ENCODE measurements at places on chromosomes 13 and 19.

GRCh38 chr19:49920624-49921363, 8.2 kb upstream of the ATF5 start:
- DNase-seq: no peak

DNA sequence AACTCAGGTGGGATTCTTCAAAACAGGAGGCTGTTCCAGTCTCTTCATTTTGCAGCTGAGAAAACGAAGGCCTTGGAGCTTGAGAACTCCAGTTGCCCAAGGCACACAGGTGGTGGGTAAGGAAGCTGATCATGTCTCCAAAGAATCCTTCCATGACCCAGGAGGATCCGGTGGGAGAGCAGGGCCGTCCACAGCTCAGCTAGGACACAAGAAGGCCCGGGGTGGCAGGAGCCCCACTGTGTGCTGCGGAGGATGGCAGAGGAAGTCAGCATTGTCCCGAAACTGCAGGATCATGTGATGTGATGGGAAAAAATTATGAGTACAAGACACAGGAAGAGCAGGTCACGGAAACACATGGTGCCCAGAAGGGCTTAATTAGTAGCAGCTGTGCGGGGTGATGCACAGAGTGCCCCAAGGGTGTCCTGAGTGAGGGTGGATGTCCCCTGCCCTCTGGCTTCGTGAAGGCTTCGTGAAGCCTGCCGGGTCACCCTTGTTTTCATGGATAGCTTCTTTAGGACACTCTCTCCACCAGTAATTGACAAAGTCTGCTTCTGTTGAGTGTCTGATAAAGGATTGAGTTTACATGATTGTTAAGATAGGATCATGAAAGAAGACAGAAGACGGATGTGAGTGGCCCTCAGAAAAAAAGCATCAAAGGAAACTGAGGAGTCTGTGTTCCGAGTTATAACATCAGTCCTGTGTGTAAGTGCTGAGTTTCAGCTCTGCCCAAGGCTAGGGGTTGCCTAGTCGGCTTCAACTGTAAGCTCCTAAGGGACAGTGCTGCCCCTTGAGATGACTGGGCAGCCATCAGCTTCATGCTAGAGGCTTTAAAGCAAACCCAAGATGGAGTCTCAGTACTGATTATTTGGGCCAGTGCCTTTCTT, 33.8 kb upstream of the SACS start:
- no peak for DNase-seq

GRCh38 chr13:112345826-112346172, 30.4 kb upstream of the SPACA7 start:
- DNase-seq: no peak

DNA sequence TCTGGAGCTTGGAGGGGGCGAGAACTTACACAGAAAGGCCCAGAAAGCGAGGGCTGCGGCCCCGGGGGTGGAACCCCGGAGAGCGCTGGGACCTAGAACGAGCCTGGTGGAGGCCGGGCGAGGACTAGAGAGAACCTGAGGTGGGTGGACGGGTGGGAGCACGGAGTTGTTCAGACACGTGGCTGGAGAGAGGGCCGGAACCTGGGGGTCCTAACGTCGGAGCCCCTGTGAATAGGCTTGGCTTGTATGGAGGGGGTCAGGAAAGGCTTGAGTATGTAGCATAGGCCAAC, 383 bp downstream of the ZNF581 start:
- no peak for DNase-seq

DNA sequence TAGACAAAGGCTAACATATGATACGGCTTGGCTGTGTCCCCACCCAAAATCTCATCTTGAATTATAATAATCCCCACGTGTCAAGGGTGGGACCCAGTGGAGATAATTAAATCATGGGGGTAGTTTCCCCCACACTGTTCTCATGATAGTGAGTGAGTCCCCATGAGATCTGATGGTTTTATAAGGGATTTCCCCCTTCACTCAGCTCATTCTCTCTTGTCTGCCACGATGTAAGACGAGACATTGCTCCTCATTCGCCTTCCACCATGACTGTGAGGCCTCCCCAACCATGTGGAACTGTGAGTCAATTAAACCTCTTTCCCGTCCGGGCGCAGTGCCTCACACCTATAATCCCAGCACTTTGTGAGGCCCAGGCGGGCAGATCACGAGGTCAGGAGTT, 143.5 kb downstream of the RXFP2 start:
- DNase-seq: no peak

Data from Caki2 (cell line).